ENCODE measurements at places on chromosomes 5 and 9.

DNA sequence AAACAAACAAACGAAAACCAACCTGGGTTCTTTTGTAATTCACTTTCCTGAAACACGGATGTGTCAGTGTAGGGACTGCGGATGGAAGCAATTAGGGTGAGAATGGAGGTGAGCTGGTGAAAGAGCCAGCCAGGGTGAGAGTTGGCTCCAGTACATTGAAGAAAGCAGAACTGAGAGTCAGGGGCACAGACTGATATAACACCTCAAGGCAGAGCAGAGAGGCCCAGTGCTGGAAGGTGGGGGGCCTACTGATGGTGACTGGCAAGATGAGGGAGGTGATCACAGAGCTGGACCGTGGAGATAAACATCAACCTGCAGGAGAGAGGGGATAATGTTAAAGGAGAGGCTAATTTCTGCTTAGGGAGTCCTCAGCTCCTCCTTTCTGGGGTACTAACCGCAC, 221.1 kb downstream of the MAN2A1 start:
- no peak for DNase-seq

DNA sequence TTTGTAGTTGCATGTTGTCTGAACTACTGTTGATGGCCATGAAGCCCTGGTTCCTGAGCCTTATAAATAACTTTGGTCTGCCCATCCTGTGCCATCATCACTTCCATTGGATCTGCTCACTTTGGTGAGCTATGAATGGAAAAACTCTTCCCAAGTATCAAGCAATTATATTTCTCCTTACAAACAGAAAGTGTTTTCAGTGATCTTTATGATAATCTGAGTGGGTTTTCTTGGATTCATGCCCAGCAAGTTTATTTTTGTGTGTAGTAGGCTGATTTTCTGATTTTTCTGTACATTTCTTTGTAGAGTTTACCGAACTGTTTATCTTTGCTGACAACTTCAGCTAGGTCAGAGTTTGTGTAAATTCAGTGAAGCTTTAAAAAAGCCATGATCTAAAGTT, 31.0 kb downstream of the CAMK4 start:
- DNase-seq = no peak

- DNase-seq = no peak
Observed at GRCh38 chr9:123008909-123009308, 24.6 kb upstream of the GPR21 start.

GRCh38 chr5:124986667-124987066, 240.2 kb upstream of the ZNF608 start:
- DNase-seq = no peak

DNA sequence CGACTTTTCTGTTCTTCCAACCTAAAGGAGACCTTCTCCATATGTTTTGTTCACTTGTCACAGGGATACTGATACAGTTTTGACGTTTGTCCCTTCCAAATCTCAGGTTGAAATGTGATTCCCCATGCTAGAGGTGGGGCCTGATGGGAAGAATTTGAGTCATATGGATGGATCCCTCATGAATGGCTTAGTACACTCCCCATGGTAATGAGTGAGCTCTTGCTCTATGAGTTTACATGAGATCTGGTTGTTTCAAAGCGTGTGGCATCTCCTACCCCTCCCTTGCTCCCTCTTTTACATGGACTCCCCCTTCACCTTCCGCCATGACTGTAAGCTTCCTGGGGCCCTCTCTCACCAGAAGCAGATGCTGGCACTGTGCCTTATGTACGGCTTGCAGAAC, 6.9 kb downstream of the PIP5K1B start:
- DNase-seq = no peak

GRCh38 chr5:125422342-125422741, 675.9 kb upstream of the ZNF608 start:
- no peak for DNase-seq

DNA sequence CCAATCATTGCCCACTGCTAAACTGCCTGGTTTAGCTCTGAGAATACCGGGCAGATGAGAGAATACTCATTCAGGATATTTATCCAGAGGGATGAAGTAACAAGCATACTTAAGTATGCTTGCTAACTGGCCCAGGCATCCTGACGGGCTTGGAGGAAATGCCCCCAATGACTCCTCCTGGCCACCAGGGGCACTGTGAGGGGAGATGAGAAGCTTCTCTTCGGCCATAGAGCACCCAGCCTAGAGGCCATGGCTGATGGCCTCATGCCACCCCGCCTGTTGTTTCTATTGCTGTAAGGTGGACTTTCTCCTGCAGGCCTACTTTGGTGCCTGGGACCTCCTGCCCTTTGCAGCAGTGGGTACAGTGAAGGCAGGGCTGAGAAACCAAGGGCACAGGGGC, 134.5 kb upstream of the FSTL4 start:
- DNase-seq = no peak

DNA sequence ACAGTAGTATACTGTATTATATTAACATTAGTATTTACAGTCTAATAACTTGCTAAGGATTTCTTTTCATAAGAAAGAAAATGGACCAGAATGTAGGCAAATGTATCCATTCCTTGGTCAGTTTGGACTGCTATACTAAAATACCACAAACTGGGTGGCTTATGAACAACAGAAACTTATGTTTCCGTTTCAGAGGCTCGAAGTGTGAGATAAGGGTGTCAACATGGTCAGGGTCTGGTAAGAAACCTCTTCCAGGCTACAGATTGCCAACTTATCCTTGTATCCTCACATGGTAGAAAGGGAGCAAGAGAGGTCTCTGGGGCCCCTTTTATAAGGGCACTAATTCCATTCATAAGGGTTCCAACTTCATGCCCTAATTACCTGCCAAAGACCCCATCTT, 9.2 kb upstream of the ESM1 start:
- no peak for DNase-seq

DNA sequence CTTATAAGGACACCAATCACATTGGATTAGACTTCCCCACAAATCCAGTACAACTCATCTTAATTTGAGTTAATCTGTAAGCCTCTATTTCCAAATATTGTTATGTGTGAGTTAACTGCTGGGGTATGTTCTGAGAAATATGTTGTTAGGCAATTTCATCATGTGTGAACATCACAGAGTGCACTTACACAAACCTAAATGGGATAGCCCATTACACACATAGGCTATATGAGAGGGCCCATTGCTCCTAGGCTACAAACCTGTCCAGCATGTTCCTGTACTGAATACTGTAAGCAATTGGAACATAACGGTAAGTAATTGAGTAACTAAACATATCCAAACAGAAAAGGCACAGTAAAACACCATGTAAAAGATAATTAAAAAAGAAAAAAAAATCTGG, 19.1 kb upstream of the ARSI start:
- no peak for DNase-seq

DNA sequence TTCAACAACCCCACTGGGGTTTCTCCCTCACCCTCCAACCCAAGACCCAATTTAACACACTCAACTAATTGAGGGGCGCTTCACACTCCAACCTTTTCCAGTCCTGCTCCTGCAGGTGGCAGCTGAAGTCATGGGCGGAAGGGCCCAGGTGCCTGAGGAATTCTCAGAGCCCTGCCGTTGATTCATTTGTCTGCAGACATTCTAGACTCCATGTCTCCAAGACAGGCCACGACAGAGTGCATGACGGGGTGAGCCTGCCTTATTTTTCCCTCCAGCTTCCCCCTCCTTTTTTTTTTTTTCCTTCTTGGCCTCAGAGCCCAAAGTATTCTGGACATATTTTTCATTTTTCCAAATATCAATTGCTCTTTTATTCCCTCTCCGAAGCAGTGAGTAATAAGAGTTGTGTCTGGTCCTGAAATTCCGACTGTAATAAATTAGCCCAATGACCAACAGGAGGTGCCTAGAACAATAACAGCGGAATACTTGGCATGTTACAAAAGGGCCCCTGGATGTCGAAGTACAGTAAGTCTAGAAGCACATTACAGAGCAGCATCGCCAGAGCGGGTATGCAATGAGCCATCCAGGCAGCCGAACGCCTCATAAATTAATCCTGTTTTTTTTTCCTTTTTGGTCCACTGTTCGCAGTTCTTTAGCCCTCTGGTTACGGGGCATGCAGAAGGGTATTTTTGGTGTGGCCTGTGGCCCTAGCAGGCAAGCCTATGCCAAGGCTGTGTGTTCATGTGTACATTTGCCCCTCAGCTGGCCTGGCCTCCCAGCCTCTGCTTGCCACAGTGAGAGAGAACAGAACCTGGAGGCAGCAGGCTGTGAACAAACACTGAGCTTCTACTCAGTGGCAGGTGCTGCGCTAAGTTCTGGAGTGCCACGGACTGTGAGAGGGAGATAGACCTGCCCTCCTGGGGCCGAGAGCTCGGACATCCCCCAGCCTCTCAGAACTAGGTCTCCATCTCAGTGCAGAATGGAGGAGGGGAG, 8.6 kb upstream of the SMIM23 start:
- no peak for DNase-seq

GRCh38 chr5:124132843-124133242, 613.6 kb downstream of the ZNF608 start:
- DNase-seq = peak; percentile 68

GRCh38 chr5:42593591-42593990, 163.0 kb upstream of the CCDC152 start:
- DNase-seq = no peak

GRCh38 chr5:175560011-175560410, 81.7 kb downstream of the SFXN1 start:
- no peak for DNase-seq

GRCh38 chr5:11596185-11596584, 308.1 kb downstream of the CTNND2 start:
- no peak for DNase-seq

DNA sequence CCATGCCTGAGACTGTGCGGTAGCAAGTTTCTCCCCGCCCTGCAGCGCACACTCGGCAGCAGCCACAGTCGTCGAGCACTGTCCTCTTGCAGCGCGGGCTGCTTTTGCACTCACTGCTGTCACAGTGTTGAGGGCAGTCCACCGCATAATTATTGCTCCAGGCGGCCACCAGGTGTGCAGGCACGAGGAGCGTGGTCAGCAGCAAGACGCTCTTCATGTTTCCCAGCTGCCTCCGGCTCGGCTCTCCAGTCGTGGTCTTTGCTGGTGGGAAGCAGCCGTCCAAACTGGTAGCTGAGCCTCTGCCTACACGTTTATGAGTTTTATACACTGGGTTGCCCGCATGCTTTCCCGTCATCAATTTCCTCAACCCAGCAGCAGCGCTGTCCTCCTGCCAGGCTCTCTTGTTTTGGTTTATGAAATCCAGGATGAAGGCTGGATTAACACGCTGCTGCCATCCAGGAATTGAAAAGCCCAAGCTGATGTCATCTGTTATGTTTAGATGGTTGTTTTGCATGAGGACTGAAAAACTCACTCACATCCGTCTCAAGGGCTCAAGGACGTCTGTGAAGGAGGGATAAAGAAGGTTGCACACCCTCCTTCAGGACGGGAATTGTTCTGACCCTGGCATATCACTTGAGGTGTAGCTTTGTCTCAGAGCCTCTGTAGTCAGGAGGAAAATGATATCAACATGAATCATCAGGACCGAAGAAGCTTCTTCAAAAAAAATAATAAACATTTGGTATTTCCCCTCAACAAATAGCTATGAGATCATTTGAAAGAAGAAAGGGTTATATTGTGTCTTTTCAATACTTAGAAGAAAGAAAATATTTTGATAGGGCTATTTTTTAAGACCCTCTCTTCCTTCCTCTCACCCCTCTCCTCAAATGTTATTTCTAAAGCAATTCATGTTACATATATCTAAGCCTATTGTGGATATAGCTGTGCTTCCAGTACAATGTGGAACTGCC, at the start of gene ESM1:
Gene ESM1 (minus strand): TSS at position 293 of the 968 bp plus-strand sequence. CDS start 76 bp downstream, at position 217.
- peak; percentile 31 for DNase-seq

DNA sequence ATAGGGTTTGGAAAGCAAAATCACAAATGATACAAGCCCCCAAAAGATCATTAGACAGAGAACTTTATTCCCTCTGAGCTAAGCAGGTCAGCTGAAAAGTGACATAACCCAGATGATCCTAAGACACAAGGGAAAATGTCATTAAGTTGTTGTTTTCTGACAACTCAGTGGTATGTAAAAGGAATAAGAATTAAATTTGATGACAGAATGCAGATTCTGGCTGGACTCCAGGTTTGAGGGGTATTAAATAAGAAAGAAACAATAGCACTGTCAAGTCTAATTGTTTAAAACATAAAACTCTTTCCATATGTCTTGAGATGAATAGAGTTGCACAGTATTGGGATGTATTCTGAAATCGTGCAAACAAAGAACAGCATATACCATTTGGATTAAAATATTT, 429.9 kb downstream of the CAAP1 start:
- no peak for DNase-seq

GRCh38 chr5:156677963-156678362, 172.1 kb upstream of the PPP1R2B start:
- no peak for DNase-seq

- no peak for DNase-seq
Observed at GRCh38 chr5:54398191-54398590, 57.3 kb upstream of the HSPB3 start.

- no peak for DNase-seq
Observed at GRCh38 chr9:90795084-90795483, 6.5 kb upstream of the SYK start.

- no peak for DNase-seq
Observed at GRCh38 chr5:96113170-96113939, 151.7 kb upstream of the ELL2 start.

- DNase-seq = no peak
Observed at GRCh38 chr5:76383126-76383832, 19.8 kb upstream of the IQGAP2 start.

DNA sequence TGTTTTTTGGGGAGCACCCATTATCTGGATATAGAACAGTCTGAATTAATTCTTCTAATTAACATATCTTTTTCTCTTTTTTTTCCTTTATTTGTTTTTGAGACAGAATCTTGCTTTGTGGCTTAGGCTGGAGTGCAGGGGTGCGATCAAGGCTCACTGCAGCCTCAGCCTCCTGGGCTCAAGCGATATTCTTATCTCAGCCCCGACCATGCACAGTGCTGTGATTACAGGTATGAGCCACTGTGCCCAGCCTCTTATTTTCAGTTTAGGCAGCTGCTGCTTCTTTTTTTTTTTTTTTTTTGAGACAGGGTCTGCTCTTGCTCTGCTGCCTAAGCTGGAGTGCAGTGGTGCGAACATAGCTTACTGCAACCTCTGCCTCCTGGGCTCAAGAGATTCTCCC, 20.2 kb downstream of the UBE2R2 start:
- no peak for DNase-seq

- no peak for DNase-seq
Observed at GRCh38 chr5:17177501-17178372, 39.7 kb upstream of the BASP1 start.

DNA sequence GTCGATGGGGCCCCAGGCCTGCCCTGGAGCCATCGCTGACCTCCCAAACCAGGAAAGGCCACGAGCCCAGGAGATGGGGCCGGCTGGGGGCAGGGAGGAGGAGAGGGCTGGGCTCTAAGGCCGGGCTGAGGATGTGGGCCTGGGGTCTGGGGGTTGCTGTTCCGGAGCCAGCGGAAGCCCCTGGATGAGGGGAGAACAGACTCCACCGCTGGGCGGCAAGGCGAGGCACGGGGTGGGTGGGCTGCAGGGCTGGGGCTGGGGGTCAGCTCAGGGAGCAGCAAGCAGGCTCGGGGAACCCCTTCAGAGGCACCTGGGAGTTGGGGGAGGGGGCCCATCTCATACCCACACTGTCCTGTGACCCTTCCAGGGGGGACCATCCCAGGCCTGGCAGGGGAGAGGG, 11.7 kb downstream of the LCN12 start:
- no peak for DNase-seq

Measured in NCI-H748 treated with DMSO at 0.1 percent for 48 hours (cell line).